Activated CD4-positive, alpha-beta T cell treated with anti-CD3 and anti-CD28 coated beads, Interleukin-2, amount 10 ng/mL, durations not matched to agents 7 days and 5 days (primary cell): ENCODE measurements at places on chromosomes 3 and 15. TPM values are rescaled to one million over a fixed set of nuclear protein-coding genes. Genes with fewer than 3 reads are reported as not detected.
A peak's percentile ranks its signal among the peaks of the same experiment; 100 is the strongest.

Gene TUSC7
- total RNA-seq, result not detected

Gene ANKRD34C
- total RNA-seq, result not detected

Gene AADAC
- total RNA-seq, result not detected

Gene RASGRP1
- 185 TPM for total RNA-seq

GRCh38 chr3:185094697-185095096, 58.2 kb downstream of the C3orf70 start:
- no peak for DNase-seq
- H3K4me1 ChIP-seq, result no peaks in the 10 kb centered on the region
- no peak overlapping the region for H3K4me3 ChIP-seq
- no peaks in the 10 kb centered on the region for H3K36me3 ChIP-seq
- no peak overlapping the region for H3K27ac ChIP-seq
- peaks cover 19% of the 10 kb centered on the region for H3K27me3 ChIP-seq

DNA sequence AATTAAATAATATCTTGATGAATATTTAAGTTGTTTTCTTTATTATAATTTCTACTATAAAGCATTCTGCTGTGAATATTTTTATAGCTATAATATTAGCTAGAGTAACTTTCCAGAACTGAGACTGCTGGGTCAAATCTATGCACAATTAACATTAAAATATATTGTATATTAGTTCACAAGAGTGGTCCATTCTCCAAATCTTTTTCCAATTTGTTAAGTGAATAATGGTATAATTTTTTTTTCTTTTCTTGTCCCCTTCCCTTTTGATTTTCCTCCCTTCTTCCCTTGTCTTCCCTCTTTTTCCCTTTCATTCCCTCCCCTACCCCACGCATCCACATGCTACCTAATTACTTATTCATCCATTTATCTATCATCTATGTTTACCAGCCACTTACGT, 977.5 kb downstream of the TUSC7 start:
- no peaks in the 10 kb centered on the region for H3K27me3 ChIP-seq
- no peak for DNase-seq
- H3K36me3 ChIP-seq, result no peaks in the 10 kb centered on the region
- no peaks in the 10 kb centered on the region for H3K4me1 ChIP-seq
- H3K4me3 ChIP-seq, result no peak overlapping the region

- H3K4me1 ChIP-seq, result no peaks in the 10 kb centered on the region
- H3K4me3 ChIP-seq, result no peak overlapping the region
- peaks cover 1% of the 10 kb centered on the region for H3K36me3 ChIP-seq
- H3K27me3 ChIP-seq, result no peaks in the 10 kb centered on the region
- H3K27ac ChIP-seq, result no peak overlapping the region
These were observed 216.9 kb downstream of the ZBTB20 start for GRCh38 chr3:114929971-114930732.

- no peaks in the 10 kb centered on the region for H3K27me3 ChIP-seq
- no peak overlapping the region for H3K27ac ChIP-seq
- no peak for DNase-seq
- H3K4me1 ChIP-seq, result no peaks in the 10 kb centered on the region
- no peak overlapping the region for H3K4me3 ChIP-seq
These were observed 188.9 kb upstream of the MEIS2 start for GRCh38 chr15:37289109-37289765.

GRCh38 chr15:77416148-77416455, 3.8 kb downstream of the PEAK1 start:
- no peak for DNase-seq
- H3K4me3 ChIP-seq, result no peak overlapping the region
- H3K36me3 ChIP-seq, result no peaks in the 10 kb centered on the region
- no peak overlapping the region for H3K27ac ChIP-seq
- peaks cover 24% of the 10 kb centered on the region for H3K4me1 ChIP-seq

DNA sequence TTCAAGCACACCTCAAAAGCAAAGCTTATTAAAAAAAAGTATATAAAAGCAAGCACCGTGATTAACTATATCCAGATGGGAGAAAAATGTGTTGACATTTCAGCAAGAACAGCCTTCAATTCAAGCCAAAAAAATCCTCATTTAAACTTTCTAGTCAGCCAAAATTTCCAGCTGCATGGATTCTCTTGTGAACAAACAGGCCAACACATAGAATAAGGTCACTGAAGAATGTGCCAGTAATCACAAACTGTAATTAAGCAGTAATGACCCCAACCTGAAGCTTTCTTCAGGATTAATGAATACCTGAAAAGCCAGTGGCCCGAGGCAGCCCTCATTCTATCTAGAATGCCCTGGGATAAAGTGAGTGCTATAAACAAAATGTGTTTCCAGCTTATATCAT, 130.7 kb upstream of the KCNMB2 start:
- no peak for DNase-seq
- H3K36me3 ChIP-seq, result no peaks in the 10 kb centered on the region
- no peak overlapping the region for H3K27ac ChIP-seq
- H3K27me3 ChIP-seq, result no peaks in the 10 kb centered on the region
- H3K4me1 ChIP-seq, result no peaks in the 10 kb centered on the region

DNA sequence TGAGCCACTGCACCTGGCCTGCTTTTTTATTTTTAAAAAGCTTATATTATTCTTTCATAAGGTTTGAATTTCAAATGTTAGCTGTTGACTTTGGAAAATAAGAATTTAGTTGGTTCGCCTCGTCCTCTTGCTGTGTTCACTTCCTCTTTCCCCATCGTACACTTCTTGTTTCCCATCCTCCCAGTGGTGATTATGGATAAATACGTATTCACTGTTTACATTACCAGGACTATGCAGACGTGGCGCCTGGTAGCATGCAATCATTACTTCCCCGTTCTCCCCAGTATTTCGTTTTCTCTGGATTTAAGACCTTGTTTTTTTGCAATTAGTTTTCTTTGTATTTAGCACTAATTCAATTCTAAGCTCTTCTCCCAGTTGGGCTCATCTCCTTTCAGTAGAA, 70.1 kb downstream of the LMLN start:
- no peaks in the 10 kb centered on the region for H3K27me3 ChIP-seq
- no peak overlapping the region for H3K27ac ChIP-seq
- H3K36me3 ChIP-seq, result no peaks in the 10 kb centered on the region

- no peak for DNase-seq
- H3K4me3 ChIP-seq, result no peak overlapping the region
- H3K27me3 ChIP-seq, result no peaks in the 10 kb centered on the region
- peaks cover 47% of the 10 kb centered on the region for H3K4me1 ChIP-seq
These were observed 38.1 kb upstream of the LEKR1 start for GRCh38 chr3:156787926-156788663.

DNA sequence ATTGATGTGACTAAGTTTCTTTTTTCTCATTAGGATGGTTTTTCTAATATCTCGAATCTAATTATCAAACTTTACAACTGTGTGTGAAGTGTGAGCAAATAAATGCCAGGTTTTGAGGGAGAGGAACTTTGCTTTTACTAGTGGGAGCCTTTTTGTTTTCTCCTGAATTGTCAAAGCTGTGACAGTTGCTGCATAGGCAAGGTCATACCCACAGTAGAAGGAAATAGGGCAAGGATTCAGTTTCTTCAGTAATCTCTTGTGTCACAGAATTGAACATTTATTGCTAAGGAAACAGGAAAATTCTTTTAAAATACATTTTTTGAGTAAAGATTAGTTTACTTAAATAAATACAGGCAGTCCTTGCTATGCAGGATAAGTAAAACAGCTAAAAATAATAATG, 19.5 kb downstream of the GMPS start:
- H3K27me3 ChIP-seq, result no peaks in the 10 kb centered on the region
- H3K4me3 ChIP-seq, result no peak overlapping the region
- peak overlapping the region; percentile 11 for H3K27ac ChIP-seq
- no peak for DNase-seq

GRCh38 chr3:43218156-43218555, 68.2 kb upstream of the SNRK start:
- no peaks in the 10 kb centered on the region for H3K27me3 ChIP-seq
- H3K4me3 ChIP-seq, result no peak overlapping the region
- H3K27ac ChIP-seq, result no peak overlapping the region
- DNase-seq, result no peak
- peaks cover 54% of the 10 kb centered on the region for H3K4me1 ChIP-seq
- peaks cover 3% of the 10 kb centered on the region for H3K36me3 ChIP-seq

DNA sequence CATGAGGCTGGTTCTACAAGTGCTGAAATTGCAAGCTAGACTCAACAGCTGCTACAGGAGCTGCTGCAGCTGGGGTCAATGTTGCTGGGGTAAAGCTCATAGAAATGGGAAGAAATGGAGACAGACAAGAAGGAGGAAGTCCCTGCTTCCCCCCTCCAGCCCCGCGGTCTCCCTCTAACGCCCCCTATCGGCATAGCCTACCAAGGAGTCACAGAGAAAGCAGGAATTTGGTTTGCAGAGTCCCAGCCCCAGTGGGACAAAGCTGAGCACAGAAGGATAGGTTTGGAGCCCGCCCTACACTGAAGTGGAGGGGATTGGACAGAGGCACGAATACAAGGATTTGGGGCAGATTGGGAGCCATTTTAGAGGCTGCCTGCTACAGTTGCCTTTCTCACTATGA, 176.9 kb upstream of the ANKRD28 start:
- H3K36me3 ChIP-seq, result no peaks in the 10 kb centered on the region
- no peak for DNase-seq

GRCh38 chr15:50879016-50879617, 29.4 kb upstream of the AP4E1 start:
- H3K4me1 ChIP-seq, result peaks cover 64% of the 10 kb centered on the region
- peak; percentile 35 for DNase-seq
- no peaks in the 10 kb centered on the region for H3K27me3 ChIP-seq
- H3K36me3 ChIP-seq, result peaks cover 2% of the 10 kb centered on the region
- H3K27ac ChIP-seq, result peak overlapping the region; percentile 79
- peak overlapping the region; percentile 14 for H3K4me3 ChIP-seq

DNA sequence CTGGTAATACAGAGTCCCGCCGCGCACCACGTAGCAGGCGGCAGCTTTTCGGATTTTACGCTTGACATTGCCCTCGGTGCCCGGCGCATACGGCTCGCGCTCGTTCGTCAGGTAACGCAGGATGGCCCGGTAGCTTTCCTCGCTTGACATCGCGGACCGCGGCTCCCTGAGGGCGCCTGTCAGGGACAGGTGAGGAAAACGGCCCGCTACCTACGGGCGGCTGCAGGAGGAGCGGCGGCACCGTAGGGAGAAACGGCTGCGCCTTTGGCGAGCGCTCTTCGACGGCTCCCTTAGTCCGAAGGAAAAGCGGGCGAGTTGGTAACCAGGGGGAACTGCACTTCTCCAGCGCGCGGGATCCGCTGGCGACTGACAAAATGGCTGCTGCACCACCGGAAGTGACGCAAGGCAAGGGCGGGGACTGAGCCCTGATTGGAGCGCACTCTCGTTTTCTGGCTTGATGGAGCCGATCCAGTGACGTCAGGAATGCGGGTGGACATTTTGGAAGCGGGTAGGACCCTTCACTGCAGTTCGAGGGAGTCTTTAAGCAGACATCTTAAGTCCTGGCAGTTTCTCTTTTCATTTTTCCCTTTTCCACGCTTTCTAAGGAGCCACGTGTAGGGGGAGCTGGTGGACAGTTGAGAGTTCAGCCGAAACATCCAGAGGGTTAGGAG, at the start of gene ZBTB11:
ZBTB11 (minus strand) TSS at position 368 of the 671 bp plus-strand sequence; CDS start at position 150, 218 bp downstream.
- H3K4me1 ChIP-seq, result peaks cover 52% of the 10 kb centered on the region
- H3K4me3 ChIP-seq, result peak within 1 kb of the TSS; percentile 93
- H3K36me3 ChIP-seq, result peaks cover 38% of the 10 kb centered on the region
- H3K27ac ChIP-seq, result peak within 1 kb of the TSS; percentile 98

- no peak overlapping the region for H3K27ac ChIP-seq
- H3K4me3 ChIP-seq, result no peak overlapping the region
- H3K36me3 ChIP-seq, result no peaks in the 10 kb centered on the region
- no peak for DNase-seq
- H3K4me1 ChIP-seq, result no peaks in the 10 kb centered on the region
- H3K27me3 ChIP-seq, result peaks cover 34% of the 10 kb centered on the region
These were observed 24.1 kb downstream of the SV2B start for GRCh38 chr15:91124132-91124531.

GRCh38 chr3:146222204-146223046, 28.5 kb downstream of the PLSCR4 start:
- H3K27ac ChIP-seq, result no peak overlapping the region
- DNase-seq, result no peak
- H3K4me1 ChIP-seq, result no peaks in the 10 kb centered on the region
- no peak overlapping the region for H3K4me3 ChIP-seq
- peaks cover 3% of the 10 kb centered on the region for H3K27me3 ChIP-seq
- no peaks in the 10 kb centered on the region for H3K36me3 ChIP-seq

GRCh38 chr3:193773266-193774220, 180.5 kb downstream of the OPA1 start:
- H3K27ac ChIP-seq, result no peak overlapping the region
- H3K4me1 ChIP-seq, result peaks cover 9% of the 10 kb centered on the region
- no peak for DNase-seq
- no peak overlapping the region for H3K4me3 ChIP-seq

GRCh38 chr15:48244921-48245320, 38.8 kb downstream of the SLC12A1 start:
- peaks cover 4% of the 10 kb centered on the region for H3K27me3 ChIP-seq
- no peak for DNase-seq
- H3K4me1 ChIP-seq, result no peaks in the 10 kb centered on the region

GRCh38 chr3:55621648-55622047, 134.5 kb upstream of the WNT5A start:
- H3K4me1 ChIP-seq, result no peaks in the 10 kb centered on the region
- no peak for DNase-seq
- no peak overlapping the region for H3K27ac ChIP-seq

GRCh38 chr15:88246666-88247446, 9.7 kb downstream of the NTRK3 start:
- H3K36me3 ChIP-seq, result no peaks in the 10 kb centered on the region
- H3K27me3 ChIP-seq, result peaks cover 3% of the 10 kb centered on the region
- DNase-seq, result peak; percentile 66
- no peak overlapping the region for H3K4me3 ChIP-seq
- peaks cover 2% of the 10 kb centered on the region for H3K4me1 ChIP-seq
- H3K27ac ChIP-seq, result no peak overlapping the region

DNA sequence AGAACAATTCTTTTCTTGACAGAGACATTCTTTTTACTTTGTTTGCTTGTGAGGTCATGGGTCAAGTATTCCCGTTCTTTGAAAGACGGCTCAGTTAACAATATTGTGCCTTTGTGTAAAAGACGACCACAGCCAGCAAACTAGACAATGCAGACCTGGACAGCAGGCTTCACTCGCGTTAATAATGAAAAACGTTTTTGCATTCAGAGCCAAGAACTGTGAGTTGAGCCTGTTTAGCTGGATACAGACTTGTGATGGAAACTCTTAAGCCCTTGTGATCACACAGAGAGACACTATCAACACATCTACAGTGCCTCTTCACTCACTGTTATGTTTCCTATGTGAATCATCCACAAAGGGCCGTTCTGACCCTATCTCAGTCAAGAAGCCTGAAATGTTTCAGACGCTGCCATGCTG, 37.3 kb upstream of the CMTM7 start:
- H3K27me3 ChIP-seq, result no peaks in the 10 kb centered on the region
- DNase-seq, result no peak
- peaks cover 3% of the 10 kb centered on the region for H3K36me3 ChIP-seq
- H3K4me3 ChIP-seq, result no peak overlapping the region
